Naive thymus-derived CD8-positive, alpha-beta T cell (primary cell): ENCODE measurements at places on chromosomes 16 and 17. TPM values are rescaled to one million over a fixed set of nuclear protein-coding genes. Genes with fewer than 3 reads are reported as not detected.

The CTRB2 gene
- total RNA-seq, result not detected

The ZNF771 gene
- total RNA-seq, result 5.5 TPM

The SLC35G3 gene
- not detected for total RNA-seq

GRCh38 chr17:12683299-12683698 lies 17.6 kb downstream of the MYOCD start:
- DNase-seq, result no peak
- H3K36me3 ChIP-seq, result no peaks in the 10 kb centered on the region
- H3K4me3 ChIP-seq, result no peak overlapping the region
- peaks cover 3% of the 10 kb centered on the region for H3K27me3 ChIP-seq

- DNase-seq, result no peak
- no peak overlapping the region for H3K27ac ChIP-seq
- H3K27me3 ChIP-seq, result peaks cover 20% of the 10 kb centered on the region
- H3K4me3 ChIP-seq, result no peak overlapping the region
Measured at GRCh38 chr17:31428512-31428911, 37.0 kb downstream of the RAB11FIP4 start.
